CD4-positive, alpha-beta T cell treated with Interleukin-1 beta for 1 hour (primary cell): ENCODE measurements at places on chromosomes 7 and 10.

GRCh38 chr10:5305374-5305773 is 59.4 kb upstream of the UCN3 start:
- DNase-seq: no peak

- no peak for DNase-seq
Observed at GRCh38 chr7:12210179-12211053, 678 bp upstream of the TMEM106B start.

DNA sequence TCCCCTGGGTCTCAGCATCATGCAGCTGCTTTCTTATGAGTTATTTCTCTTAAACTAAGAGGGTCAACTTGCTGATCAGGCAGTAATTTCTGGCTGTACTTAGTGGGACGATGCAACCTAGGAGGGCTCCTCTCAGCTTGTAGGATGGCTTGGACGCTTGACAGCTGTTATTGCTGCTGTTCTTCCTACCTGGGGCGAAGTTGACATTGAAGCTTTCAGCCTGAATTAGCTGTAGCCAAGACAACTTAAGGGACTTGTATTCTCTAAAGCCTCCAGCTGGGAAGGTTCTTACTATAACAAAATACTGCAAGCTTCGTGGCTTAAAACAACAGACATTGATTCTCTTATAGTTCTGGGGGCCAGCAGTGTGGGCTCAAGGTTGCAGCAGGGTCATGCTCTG is 224.9 kb downstream of the ACTR3B start:
- no peak for DNase-seq

DNA sequence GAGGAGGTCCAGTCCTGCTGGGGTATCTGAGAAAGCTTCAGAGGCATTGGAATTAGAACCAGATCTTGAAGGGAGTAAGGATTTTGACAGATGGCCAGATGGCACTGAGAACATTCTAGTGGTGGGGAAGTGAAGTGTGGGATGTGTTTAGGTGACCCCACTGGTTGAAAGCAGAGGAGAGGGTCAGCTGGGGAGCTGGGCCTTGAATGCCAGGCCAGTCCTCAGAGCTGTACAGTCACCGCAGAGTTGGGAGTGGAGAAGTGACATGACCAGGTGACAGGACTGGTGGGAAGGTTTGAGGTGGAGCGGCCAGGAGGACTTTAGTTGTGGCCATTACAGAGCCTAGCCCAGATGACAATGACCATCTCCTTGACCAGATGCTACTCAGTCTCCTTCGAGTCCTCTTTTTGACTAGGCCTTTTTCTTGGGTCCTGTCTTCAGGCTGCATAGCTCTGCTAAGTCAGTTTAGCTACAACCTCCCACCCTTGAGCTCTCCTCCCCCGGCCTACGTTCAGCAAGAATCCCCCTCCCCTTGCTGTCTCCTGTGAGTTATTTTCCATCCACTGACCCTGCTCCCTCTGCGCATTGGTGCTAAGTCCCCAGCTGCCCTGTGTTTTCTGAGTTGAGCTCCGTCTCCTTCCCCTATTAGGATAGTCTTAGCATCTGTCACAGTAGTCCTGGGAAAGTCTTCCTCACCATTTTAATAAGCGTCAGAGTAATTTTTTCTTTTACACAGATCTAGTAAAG is 56.3 kb downstream of the CCNY start:
- no peak for DNase-seq
